Skeletal muscle cell (primary cell): ENCODE measurements at places on chromosomes 4 and X.

DNA sequence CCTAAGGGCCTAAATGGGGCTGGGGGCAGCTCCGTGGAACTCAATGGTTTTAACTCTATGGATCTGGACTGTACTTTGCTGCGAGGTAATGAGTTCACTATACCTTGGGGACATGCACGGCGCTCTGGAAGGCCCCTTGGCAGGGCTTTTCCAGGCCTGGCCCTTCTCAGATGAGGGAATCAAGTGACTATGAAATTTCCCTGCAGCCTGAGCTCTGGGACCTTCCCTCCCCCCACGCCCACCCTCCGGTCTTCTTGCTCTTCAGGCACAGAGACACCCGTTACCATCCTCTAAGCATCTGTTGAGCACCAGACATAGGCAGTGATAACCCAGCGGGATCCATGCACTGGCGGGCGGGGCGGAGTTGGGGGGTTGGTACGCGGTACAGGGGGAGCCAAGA is 109.2 kb downstream of the PSAPL1 start:
- no peak for DNase-seq

GRCh38 chrX:48945517-48946348 is 11.7 kb downstream of the OTUD5 start:
- DNase-seq = no peak

DNA sequence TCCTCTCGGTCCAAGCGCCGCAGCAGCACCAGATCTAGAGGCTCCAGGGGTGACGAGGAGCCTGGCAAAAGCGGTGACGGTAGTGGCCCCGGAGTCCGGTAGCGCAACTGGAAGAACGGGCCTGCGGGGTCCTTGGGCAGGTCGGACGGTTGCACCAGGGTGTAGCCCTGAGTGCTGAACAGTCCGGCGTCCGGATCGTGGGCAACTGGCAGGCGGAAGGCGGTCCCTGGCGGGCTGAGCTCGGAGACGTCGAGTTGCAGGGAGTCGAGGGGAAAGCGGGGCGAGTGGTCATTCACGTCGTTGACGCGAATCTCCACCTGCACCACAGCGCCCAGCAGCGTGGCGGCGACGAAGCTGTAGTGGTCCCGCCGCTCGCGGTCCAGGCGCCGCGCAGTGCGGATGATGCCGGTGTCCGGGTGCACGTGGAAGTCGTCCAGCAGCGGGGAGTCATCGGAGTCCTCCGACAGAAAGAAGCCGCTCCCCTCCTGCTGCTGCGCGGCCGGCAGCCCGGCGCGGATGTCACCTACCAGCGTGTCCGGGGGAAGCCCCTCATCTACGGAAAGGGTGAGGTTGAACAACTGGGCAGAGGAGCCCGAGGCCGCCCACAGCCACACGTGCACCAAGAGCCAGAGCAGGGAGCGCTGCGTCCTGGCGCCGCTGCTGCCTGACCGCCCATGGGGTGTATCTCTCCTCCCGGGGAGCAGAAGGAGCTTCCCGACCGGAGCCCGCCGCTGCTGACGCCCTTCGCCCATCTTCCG is 837 bp downstream of the DCHS2 start:
- no peak for DNase-seq

DNA sequence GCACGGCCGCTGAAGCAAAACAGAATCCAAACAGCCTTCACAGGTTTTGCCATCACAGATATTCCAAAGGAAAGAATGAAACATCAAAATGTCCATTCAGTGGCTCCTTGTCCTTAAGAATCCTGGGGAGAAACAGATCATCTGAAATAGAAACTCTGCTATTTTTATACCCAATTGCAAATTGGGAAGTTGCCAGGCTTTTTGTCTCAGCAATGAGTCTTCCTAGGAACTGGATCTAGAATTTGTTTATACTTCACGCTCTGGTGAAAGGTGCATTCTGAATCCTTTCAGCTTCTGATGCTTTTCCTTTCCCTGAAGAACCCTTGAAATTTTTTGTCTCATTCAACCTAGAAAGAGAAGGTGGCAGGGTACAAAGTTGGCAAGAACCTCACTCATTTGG is 218.9 kb downstream of the FBXW7 start:
- peak; percentile 17 for DNase-seq

DNA sequence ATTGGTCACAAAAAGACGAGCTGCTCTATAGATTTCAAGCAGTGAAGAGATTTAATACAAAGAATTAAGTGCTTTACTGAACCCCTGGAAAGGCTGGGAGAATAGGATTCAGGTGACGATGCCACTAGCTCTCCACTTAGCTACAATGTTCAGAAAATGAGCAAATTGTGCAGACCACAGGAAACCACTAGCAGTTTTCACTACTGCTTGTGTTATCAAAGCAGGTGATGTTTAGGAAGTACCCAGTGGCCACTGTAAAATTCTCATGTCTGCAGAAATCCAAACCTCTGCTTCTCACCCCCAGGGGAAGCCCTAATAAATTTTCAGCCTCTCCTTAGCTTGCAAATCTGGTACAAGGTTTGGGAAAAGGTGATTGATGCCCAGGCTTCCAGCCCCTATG is 165.1 kb downstream of the IL1RAPL1 start:
- no peak for DNase-seq

DNA sequence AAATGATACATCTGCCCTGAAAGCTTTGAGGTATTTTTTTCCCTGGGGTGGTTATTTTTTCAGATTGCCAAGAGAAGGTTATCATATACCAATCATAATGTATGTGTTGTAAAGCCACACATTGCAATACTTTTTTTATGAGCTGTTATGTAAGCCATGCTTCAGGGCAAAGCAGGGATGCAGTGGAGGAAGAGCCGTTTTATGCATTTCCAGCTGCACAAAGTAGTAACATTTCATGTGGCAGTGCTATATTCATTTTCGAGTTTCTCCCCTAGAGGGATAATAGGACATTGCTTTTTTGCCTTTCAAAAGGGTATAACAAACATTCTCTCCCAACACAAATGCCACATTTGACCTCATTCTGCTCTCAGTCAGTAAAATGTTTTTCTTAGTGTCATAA is 68.5 kb downstream of the GALNT7 start:
- no peak for DNase-seq

- no peak for DNase-seq
Measured at GRCh38 chr4:79023799-79024770, 84.8 kb upstream of the PAQR3 start.

GRCh38 chrX:64097891-64098290 is 107.6 kb downstream of the AMER1 start:
- no peak for DNase-seq

GRCh38 chrX:9310616-9311015 is 154.2 kb upstream of the TBL1X start:
- no peak for DNase-seq

GRCh38 chr4:182429896-182430295 is 186.7 kb downstream of the TENM3 start:
- DNase-seq = no peak
